ENCODE measurements at places on chromosomes 2 and 18.
A peak's percentile ranks its signal among the peaks of the same experiment; 100 is the strongest.

- DNase-seq = no peak
These were observed 36.0 kb downstream of the MRPL33 start for GRCh38 chr2:27807476-27807875.

- DNase-seq = no peak
These were observed 15.2 kb downstream of the SRSF7 start for GRCh38 chr2:38735999-38736320.

DNA sequence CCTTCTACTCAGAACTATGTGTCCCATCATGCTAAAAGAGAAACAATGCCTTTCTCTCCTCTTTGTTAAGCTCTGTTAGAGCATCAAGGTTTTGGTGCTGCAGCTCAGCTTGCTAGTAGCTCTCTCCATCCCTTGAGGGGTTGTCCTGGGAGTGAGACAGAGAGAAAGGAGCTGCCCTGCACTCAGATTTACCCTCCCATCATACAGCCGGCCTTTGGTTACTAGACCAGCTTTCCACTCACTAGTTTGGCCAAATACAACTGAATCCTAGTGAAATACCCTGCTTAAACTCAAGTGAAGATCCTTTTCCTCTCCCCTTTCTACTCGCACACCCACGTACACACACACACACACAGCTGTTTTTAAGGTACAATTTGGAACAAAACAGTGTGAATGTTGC is 2.3 kb upstream of the CHN1 start:
- no peak for DNase-seq

GRCh38 chr2:9428965-9429577 is 5.6 kb downstream of the CPSF3 start:
- DNase-seq = no peak

DNA sequence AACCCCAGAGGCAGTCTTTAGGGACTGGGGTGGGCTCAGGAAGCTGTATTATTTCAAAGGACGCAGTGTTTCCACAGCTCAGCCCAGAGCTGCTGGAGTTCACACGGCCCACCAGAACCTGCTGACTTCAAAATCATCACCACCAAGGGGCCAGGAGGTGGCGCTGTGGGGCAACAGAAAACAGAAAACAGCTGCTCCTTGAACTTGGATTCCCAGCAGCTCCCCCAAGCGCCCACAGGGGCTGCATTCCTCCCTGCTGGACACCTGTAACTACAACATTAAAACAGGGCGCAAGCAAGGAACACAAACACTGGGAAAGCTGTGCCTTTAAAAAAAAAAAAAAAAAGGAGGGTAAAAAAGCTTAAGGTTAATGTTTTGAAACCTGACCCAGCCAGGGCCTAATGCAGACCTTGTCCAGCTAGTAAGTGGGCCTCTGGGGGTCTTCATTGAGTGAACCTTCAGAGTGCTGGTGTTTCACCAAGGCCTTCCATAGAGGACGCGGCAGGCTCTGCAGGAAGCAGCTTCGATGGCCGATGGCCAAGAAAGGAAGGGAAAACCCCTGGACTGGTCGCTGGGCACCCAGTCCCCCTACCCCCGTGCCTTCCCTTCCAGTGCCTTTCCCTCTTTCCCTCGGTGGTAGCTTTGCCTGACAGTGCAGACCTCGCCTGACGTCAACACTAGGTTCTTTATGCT is 25.9 kb downstream of the MLPH start:
- peak; percentile 40 for DNase-seq

- DNase-seq = peak; percentile 8
These were observed 115.1 kb downstream of the EML6 start for GRCh38 chr2:54838585-54839035.

GRCh38 chr2:69616755-69617154 is 26.8 kb downstream of the AAK1 start:
- DNase-seq = peak; percentile 21

DNA sequence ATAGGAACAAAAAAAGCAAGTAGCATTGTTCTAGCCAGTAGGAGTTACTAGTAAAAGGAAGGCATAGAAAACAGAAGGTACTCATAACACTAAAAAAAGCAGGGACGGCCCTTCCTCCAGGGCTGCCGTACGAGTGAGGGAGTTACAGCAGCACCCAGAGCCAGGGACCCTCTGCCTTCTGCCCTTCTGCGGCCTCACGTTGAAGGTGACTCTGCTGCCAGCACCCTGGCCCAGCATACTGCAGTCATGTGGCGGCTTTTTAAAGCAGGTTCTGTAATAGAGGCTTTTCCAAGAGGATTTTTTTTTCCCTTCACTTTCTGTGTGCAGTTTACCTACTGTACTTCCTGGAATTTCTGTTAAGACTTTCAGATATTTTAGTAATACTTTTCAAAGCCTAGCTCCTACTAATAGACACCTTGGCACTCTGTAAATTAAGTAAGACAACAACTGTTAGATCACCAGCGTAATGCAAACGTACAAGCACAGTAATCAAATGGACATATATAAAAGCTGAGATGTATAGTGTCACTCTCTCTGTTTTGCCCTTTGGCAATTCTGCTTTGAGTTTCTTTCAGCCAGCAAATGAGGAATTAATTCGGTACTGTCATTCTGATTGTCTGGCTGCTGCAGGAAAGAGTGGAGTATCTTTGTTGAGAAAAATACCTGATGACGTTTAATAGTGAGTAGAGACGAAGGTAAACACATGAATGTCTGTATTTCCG is 161.5 kb downstream of the PTGR3 start:
- DNase-seq = no peak

GRCh38 chr2:119255760-119256581 is 32.3 kb downstream of the STEAP3 start:
- DNase-seq = no peak

DNA sequence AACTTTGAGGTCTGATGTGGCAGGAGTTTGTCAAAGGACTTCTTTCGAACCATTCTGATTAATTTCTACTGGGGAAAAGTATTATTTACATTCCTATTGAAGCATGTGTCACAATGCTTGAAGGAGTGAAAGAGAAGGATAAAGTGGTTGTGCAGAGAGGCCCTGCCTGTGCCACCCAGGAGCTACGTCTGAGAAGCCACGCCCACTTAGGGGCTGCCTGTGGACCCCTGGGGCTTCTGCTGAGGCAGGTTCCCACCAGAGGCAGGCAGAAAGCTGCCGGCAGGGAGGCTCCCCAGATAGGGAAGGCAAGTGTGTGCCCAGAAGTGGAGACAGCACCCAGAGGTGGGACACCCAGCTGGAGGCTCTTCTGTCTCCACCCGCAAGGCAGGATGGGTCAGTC is 47.4 kb downstream of the GBX2 start:
- no peak for DNase-seq

DNA sequence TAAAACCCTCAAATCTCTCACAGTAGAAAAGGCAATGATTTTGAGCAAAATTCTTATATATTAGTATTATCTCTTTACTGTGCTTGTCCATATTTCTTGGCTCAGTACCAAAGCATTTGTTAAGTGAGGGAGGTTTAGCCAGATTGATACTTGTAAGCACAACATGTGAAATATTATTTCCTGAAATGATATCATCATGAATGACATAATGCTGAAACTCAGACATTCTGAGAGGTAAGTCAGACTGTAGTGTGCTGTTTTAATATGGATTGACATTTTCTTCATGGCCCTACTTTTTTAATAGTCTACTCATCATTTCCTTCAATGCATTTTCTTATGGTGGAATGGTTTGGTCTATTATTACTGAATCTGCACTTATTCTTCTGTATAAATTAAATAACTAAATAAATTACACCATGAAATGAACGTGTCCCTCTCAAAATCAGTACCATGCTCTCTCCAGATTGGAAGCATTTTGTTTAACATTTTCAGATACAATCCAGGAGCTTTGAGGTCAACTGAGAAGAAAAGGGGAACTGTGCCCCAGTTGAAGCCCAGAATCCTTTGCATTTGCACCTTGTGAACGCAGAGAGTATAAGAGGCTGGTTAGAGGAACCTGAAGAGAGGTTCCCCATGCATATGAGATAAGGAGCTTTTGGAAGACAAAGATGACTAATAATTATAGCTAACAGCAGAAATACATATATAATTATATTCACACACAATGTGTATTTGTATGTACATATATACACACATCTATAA is 50.1 kb upstream of the CRACDL start:
- no peak for DNase-seq

GRCh38 chr2:156190517-156190916 is 142.0 kb downstream of the NR4A2 start:
- DNase-seq = no peak

GRCh38 chr2:160826496-160826895 is 332.9 kb upstream of the RBMS1 start:
- DNase-seq = no peak

- DNase-seq = no peak
These were observed 869.9 kb downstream of the LRP1B start for GRCh38 chr2:141260911-141261310.

DNA sequence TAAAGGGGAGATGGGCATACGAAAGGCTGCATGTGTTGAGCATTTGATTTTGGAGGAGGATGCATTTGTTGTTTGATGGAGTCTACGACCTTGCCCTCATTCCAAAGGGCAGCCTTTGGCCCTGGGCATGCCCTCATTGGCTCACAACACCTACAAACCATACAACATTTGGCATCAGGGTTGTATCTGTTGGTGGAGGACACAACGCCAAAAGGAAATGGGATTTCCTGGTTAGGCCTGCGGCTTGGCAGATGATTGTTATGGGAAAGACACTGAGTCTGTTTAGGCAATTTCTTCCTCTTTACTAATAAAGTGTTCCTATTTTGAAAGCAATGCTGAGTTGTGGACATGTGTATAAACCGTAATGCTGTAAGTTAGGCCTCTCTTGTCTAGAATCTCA is 246.9 kb downstream of the LDLRAD4 start:
- DNase-seq = no peak

GRCh38 chr2:103167599-103167998 is 405.8 kb downstream of the TMEM182 start:
- no peak for DNase-seq

DNA sequence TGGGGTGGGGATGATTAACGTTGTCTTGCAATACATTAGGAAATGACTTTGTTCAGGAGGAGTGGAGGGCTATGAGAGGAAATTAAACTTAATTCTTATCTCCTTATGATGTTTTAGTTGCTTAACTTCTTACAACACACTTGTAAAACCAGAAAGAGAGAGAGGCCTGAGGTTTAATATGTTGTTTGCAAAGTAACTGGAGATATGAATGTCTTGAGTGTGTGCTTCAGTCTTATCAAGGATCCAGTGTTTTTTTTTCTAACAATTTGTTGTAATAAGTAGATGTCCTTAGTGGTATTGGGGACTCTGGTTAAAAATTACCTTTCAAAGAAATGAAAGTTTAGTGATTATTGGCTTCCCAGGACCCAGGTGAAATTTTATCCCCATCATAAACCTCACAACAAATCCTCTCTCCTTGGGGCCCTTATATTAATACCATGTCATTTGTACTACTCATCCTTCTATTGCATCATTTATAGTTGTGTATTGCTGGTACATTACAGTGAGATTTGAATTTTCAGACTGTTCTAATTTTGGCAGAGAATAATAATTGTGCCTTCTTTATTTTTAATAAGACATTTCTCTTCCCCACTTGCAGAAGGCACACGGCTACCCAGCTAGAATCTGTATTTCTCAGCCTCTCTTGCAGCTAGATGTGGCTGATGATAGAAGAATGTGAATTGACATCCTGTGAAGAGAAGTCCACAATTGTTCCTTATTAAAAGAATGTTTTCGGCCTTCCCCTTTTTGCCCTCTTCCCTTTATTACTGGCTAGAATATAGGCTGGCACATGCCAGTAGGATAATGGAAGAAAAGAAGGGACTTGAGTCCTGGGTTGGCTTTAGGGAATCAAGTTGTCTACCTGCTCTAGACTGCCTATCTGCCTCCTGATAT is 91.9 kb upstream of the CXCR4 start:
- DNase-seq = no peak

DNA sequence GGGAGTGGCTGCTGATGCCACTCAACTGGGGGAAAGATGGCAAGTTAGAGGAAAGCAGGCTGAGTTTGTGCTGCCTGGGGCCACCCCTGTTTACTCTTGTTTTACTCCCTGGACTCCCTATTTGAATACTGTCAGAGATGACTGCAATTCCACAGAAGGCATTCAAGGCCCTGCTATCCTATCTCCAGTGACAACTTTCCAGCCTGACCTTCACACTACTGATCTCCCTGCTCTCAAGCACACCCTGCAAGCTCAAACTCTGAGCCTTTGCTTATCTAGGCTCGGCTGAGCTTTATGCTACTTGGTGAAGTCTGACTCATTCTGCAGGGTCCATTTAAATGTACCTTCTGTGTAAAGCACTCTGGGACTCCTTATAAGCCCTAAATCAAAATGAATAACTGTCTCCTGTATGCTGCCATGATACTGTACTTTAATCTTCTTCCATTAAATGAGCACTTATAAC is 39.3 kb upstream of the DSG1 start:
- no peak for DNase-seq

DNA sequence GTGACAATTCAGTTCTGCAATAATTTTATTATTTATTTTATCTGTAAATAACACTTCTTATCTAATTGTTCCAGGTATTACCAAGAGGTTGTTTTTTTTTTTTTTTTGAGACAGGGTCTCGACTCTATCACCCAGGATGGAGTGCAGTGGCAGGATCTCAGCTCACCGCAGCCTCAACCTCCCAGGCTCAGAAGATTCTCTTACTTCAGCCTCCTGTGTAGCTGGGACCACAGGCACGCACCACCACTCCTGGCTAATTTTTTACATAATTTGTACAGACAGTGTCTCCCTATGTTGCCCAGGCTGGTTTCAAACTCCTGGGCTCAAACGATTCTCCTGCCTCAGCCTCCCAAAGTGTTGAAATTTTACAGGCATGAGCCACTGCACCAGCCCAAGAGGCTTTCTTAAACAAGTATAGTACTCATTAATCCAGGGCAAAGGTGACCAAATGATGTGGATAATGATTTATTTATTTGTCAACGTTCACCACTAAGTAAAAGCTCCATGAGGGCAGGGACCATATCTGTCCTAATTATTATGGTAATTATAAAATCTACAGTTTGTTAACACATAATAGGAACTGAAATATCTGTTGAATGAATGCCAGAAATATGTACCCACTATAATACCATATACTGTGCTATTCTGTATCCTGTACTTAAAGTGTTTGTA is 12.0 kb downstream of the STK17B start:
- no peak for DNase-seq

- DNase-seq = no peak
These were observed 241.3 kb downstream of the AGPS start for GRCh38 chr2:177633910-177634294.
